ENCODE measurements at places on chromosomes 1 and 21. TPM values are rescaled to one million over a fixed set of nuclear protein-coding genes. Genes with fewer than 3 reads are reported as not detected.

SLC2A5 gene
- total RNA-seq = not detected

FCRL1 gene
- total RNA-seq = 1.0 TPM

PROK1 gene
- not detected for total RNA-seq

DNA sequence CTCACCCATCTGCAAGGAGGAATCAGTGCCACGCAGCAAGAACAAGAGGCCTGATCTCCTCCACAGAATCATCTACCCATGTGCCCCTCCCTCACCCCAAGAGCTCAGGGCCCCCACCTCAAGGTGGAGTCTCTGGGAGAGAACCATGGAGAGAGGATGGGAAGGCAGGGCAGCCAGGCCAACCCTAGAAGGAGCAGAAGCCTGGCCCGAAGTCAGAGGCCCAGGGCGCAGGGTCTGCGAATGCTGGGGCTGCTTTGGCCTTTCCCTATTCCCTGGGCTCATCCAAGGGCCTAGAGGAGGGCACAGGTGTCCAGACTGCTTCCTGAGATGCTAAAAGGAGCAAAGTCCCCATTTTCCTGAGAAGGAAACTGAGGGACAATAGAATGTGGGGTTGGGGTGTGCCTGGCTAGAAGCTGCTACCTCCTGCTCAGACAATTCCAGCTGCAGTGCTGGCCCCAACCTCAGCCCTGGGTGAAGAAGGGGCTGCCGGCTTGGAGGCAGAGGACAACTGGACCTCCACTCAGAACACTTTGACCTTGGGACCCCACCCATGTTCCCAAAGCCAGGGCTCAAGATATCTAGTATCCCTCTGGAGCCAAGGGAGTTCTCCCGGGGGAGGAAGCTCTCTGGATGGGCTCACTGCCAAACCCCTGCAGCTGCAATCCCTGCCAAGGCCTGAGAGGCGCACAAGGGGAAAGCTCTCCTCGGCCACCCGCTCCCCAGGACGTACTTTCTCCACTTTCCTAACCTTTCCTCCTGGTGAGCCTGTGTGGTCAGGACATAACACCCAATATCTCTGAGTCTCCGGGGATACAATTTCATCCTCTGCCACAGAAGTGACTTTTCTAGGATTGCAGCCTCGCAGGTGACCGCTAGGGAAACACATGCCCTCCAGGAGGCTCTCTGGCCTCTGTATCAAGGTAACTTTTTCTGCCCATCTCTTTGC is 16.6 kb upstream of the LEMD1 start:
- no peak for DNase-seq

DNA sequence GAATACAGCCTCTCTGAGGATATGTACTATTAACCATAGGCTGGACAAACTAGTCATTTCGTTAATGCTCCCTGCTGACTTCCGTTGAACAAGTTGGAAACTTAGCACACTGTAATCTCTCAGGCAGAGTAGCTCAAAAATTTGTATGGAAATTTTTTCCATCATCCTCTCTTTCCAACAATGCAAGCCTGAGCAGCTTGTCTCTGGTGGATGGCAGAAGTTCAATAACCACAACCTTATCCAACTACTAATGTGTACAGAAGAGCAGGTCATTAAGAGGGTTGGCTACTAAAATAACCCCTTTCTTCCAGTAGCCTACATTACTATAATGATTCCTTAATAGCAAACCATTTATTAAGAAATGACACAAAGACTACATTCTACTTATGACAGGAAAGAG is 262.3 kb downstream of the NFIA start:
- no peak for DNase-seq

DNA sequence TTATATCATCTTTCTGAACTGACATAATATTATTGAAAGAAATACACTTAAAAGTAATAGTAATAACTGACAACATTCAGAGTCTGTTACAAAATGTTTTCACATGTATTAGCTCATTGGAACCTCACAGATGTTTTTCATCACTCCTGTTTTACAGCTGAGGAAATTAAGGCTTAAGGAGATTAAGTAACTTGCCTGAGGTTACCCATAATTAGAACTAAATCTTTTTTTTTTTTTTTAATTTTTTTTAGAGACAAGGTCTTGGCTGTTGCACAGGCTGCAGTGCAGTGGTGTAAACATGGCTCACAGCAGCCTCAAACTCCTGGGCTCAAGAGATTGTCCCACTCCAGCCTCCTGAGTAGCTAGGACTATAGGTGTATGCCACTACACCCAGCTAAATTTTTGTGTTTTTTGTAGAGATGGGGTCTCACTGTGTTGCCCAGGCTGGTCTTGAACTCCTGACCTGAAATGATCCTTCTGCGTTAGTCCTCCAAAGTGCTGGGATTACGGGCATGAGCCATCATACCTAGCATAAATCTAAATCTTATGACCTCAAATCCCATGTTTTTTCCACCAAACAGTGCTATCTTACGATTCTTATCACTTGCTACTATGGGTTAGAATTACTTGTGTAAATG is 64.7 kb upstream of the MACF1 start:
- no peak for DNase-seq

GRCh38 chr1:184191181-184191621 is 139.7 kb downstream of the TSEN15 start:
- DNase-seq = no peak

DNA sequence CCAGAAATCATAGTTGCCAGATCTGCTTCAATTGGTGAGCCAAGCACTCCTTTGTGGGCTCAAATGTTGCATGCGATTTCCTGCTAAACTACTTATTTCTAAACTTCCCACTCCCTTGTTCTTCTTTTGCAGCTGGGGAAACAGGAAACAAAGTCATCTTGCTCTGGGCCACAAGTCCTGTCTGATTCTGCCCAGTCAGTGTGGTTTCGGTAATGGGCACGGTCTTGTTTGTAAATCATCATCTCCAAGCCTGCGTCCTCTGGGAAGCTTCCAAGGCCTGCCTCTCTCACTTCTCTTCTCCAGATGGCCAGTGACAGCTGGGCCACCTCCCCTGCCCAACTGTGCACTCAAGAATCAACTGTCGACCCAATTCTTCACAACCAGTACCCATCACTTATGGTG is 4.4 kb downstream of the S100A8 start:
- DNase-seq = no peak

- DNase-seq = no peak
These were observed 46.3 kb upstream of the PRDX6 start for GRCh38 chr1:173430677-173431303.

- DNase-seq = no peak
These were observed 10.1 kb upstream of the ZBTB8B start for GRCh38 chr1:32454726-32455125.

All from activated naive CD8-positive, alpha-beta T cell treated with anti-CD3 and anti-CD28 coated beads for 36 hours (primary cell).